GM18507 (cell line): ENCODE measurements at places on chromosomes 2 and 18.

GRCh38 chr2:186129767-186130581 is 356.1 kb upstream of the ZC3H15 start:
- DNase-seq: no peak

DNA sequence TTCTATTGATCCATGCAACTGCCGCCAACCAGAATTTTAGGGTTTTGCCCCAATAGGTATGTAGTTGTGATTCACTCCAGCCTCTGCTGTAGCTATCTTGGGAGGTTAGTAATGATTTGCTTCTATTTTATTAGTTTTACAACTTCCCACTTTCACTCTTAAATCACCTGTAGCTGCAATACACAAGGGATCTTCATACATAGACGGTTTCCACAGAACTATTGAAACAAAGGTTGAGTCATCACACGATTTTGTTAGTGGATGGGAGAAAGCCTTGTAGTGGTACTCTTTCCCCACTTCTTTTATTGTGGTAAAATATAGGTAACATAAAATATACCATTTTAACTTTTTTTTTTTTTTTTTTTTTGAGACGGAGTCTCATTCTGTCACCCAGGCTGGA is 104.2 kb upstream of the SPRED2 start:
- DNase-seq: peak; percentile 28

GRCh38 chr18:79387615-79388014 is 8.1 kb upstream of the NFATC1 start:
- no peak for DNase-seq

DNA sequence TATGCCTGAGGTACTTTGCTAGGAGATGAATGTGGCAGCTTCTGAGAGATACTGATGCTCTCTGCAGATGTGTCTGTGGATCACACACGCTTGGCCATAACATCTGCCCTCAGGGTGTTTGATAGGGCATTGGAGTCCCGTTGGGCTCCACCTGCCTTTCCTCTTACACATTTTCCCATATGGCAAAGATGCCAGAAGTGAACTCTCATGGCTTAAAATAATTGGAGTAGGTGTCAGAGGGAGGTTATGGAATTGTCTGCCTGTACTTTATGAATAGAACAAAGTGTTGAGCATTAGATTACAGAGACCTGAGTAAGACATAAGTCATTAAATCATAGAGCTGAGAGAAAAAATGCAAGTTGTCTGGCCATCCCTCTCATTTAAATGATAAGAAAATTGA is 75.3 kb upstream of the PNPT1 start:
- no peak for DNase-seq

- no peak for DNase-seq
Observed at GRCh38 chr2:216897561-216898203, 37.8 kb upstream of the TNP1 start.

DNA sequence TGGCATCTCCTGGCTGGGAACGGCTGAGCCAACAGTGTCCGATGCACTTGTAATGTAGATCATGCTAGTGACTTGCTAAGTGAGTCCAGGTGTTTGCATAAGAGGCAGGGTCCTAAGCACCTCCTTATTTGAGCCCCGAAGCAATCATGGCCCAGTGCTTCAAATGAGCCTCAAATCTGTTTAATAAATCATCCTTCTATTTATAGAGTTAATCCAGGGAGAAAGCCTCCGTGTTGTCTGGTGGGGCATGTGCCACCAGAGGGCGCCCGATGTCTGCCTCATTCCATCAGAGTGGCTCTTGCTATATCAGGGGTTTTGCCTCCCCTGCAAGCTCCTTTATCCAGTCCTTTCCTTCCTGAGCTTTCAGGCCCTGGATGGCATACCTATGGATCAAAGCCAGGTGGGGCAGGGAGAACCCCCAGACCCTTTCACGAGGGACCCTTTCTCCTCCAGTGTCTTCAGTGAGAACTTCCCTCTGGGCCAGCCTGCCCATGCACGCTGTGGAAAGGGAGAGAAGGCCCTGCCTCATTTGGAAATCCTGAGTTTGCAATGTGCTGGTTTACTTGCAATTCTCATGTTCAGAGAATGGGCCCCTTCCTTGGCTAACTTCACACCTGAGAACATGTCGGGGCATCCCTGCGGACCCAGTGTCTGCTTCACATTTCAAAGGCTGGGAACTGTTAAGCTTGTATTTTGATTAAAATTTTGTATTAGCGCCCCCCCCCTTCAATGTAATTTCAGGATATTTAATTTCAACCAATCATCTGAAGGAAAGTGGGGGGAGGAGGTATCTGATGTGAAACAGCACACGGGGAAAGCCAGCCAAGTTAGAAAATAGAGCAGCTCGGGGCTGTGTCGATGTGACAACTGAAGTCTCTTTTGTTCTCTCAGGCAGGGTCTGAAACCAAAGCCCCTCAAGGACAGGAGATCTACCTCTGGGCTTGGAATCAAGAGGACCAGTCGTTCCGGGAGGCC is 39.7 kb downstream of the RDH14 start:
- DNase-seq: peak; percentile 17

GRCh38 chr2:237708065-237708398 is 80.6 kb downstream of the LRRFIP1 start:
- no peak for DNase-seq

DNA sequence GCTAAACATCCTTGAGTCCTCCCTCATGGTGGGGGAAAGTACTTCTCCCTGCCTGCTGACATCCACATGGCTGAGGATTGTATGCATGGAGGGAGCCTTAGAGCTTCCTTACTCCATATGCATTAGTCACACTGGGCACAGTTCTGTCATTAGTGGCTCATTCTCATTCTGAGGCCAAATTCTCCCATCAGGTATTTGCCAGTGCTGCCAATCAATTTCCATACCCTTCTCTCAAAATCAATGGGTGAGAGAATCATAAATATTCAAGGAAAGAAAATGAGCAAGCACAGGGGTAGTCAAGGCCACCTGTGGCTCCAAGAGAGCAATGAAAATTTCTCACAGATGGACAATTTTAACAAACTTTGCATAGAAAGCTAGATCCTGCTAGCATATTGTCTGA is 422.6 kb upstream of the SETBP1 start:
- no peak for DNase-seq

GRCh38 chr2:217928324-217929181 is 74.2 kb downstream of the TNS1 start:
- no peak for DNase-seq

GRCh38 chr2:119765433-119766002 is 5.8 kb downstream of the PTPN4 start:
- DNase-seq: no peak

GRCh38 chr2:147416099-147416498 is 428.7 kb upstream of the ACVR2A start:
- DNase-seq: no peak

- no peak for DNase-seq
Observed at GRCh38 chr2:109257653-109258052, 128.6 kb downstream of the SH3RF3 start.

DNA sequence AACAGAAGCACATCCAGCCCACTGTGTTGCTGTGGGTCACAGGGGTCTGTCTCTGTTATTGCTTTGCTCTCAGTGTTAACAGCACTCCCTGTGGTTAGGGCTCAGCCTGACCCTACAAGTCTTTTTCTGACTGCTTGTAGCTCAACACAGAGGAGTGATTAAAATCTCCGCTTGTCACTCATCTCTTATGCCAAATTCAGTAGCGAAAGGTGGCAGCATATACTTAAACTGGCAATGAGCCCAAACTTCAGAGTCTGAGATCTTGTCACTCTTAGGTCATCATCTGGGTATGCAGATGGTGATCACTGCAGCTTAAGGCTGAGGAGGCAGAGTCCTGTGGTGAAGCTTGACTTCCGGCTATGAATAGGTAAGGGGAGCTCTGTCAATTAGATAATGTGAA is 63.3 kb upstream of the CSRNP3 start:
- DNase-seq: no peak

DNA sequence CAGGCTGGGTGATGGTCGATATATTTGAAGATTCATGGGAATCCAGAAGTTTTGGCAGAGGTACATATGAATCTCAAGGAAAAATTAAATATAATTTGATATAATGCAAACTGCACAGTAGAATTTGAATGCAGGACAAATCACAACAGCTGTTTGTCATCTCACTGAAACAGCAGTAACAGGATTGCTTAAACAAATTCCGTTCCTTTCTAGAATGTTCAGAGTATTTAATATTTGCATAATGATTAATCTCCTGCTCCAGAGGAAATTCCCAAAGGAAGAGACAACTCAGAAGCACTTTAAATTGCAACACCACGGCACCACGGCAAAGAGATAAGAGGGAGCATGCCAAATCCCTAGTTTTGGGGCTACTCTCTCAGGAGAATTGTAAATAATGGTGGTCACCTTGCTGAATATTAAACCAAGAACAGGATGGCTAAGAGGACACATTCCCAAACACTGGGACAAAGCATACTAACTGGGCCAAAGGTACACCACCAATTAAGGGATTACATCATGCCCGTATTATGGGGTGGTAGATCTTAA is 67.8 kb upstream of the MAP4K3 start:
- no peak for DNase-seq

- no peak for DNase-seq
Observed at GRCh38 chr18:28905509-28905908, 728.6 kb upstream of the CDH2 start.

GRCh38 chr2:160355080-160355479 is 138.5 kb downstream of the RBMS1 start:
- no peak for DNase-seq

GRCh38 chr18:37499044-37499443 is 66.6 kb downstream of the CELF4 start:
- no peak for DNase-seq

- no peak for DNase-seq
Observed at GRCh38 chr2:14533131-14533757, 99.3 kb upstream of the LRATD1 start.

DNA sequence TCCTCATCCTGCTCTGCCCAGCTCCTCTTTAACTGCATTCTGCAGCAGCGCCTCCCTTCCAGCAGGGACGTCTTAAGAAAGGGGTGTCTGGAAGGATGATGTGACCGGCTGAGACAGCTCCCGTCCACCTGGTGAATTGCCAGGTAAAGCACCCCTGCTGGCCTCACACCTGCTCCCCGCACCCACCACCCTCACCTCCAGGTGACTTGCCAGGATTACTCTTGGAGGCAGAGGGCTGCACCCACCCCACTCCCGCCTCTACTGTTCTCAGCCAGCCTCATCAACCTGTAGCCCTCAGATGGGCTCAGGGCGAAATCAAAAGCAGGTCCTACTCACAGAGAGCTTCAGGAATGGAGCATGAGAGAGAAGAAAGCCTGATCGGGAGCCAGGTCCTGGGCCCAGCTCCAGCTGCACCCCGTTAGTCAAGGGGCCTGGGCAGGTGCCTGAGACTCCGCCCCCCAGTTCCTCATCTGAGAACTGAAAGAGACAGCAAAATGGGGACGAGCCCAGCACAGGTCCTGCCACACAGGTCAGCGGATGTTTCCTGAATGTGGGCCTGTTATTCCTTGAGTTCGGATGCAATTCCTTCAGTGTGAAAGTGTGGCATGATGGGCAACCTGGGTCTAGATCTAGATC is 5.6 kb downstream of the ADRA2B start:
- no peak for DNase-seq

DNA sequence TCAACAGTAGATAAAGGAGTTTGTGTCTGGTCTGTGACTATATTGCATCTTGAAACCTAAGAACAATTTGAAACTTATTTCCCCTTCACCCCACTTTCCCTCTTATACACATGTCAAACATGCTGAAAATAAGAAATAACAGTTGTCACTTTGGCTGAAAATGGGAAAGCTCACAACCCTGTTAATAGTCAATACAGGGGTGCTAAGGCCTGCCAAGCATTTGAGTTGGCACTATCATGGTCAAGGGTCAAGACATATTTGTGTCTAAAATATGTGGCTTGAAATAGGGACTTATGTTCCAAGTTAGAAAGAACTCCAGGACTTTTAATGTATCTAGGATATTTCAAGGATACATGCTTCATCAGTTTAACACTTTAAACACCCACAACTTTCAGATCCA is 20.6 kb downstream of the PAIP2B start:
- no peak for DNase-seq

DNA sequence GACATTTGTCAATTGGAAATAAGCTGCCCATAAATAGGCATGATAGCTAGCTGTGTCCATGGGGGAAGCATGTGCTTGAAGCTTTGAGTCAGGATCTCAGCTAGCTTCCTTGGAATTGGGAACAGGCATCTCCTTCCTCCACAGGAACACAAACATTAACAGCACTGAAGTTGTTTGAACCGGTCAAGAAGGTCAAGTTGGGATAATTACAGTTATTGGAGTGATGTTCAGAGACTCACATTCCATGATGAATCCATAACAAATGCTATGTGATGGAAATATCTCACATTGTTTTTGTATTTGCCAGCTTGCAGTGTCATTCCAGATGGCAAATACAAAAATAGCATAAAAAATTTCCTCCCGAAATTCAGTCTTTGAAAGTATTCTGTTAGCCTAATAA is 347.6 kb upstream of the SMIM21 start:
- DNase-seq: no peak

DNA sequence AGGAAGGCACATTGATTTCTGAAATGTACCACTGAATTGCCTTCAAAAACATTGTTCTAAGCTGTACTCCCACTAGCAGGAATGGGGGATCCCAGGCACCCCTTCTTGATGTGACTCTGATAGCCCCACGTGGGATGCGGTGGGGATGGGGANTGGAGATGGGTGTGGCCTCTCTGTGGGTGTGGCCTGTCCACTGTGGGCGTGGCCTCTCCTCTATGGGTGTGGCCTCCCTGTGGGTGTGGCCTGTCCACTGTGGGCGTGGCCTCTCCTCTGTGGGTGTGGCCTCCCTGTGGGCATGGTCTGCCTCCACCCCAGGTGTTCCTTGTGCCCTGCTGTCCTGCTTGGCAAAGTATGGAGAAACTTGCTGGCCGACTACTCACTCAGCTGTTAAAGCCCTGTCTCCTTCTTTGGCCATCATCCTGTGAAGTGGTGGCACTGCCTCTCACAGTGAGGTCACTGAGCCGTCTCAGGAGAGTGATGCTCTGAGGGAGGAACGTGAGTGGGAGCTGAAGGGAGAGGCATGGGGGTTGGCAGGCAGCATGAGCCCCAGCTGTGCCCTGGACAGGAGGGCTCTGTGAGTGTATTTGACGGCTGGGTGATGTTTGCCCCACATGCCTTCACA is 6.7 kb upstream of the PARD6G start:
- DNase-seq: no peak

DNA sequence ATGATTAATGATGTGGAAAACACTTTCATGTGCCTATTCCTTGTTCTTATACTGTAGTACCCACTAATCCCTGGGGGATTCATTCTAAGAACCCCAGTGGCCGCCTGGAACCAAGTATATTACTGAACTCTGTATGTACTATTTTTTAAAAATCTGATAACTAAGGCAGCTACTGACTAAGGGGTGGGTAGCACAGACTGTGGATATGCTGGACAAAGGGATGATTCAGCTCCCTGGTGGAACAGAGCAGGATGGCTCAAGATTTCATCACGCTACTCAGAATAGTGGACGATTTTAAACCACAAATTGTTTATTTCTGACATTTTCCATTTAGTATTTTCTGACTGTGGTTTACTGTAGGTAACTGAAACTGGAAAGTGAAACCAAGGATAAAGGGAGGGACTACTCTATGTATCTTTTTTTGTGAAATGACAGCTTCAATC is 41.8 kb upstream of the CDC42EP3 start:
- DNase-seq: no peak

DNA sequence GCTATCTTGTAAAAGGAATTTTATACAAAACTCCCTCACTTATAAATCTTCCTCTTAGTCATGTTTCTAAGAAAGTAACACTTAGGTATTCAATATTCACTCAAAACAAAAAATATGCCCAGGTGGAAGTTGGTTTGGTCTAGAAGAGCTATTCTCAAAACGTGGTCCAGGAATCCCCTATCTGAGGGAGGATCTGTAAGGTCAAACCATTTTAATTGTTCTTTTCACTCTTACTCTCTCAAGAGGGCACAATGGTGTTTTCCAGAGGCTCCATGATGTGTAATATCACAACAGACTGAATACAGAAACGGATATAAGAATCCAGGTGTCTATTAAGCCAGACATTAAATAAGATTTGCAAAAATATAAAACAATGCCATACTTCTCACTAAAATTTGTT is 9.9 kb downstream of the MOB1A start:
- no peak for DNase-seq
